ENCODE measurements at places on chromosomes 7 and 10.

DNA sequence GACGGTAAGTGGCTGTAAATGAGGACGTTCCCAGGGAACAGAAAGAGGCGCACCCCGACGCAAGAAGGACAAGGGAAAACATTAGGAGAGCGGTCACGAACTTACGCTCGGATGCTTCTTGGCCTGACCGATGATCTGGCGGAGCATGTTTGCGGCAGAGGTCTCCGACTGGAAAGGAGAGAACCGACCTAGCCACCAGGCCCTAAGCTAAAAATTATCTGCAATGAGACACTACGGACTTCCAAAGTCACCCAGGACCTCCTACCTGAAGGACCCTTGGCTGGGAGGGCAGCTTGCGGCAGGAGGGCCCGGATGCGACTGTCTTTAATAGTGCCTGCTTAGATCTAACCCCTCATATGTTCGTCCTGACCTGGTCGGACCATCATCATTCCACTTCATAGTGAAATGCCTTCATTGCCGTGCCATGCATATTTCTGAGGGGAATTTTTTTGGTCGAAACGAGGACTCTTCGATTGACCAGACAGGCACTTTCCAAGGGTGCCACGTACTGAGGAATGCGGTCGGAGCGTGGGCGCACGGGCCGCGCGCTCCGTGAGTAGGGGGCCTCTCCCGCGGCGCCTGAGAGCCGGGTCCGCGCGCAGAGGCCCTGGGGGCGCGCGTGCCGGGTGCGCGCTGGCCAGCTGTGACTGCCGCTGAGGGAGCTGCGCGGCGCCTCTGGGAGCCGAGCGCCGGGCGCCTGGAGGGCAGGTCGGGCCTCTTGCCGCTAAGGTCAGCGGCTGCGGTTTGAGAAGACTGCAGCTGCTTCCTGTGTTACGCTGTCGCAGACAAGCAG is 33.6 kb upstream of the PHF14 start:
- peaks cover 35% of the 10 kb centered on the region for H3K36me3 ChIP-seq
- peak; percentile 91 for DNase-seq
- no peaks in the 10 kb centered on the region for H3K27me3 ChIP-seq
- H3K4me3 ChIP-seq, result no peak overlapping the region

- H3K4me3 ChIP-seq, result no peak overlapping the region
- no peaks in the 10 kb centered on the region for H3K4me1 ChIP-seq
- H3K27me3 ChIP-seq, result no peaks in the 10 kb centered on the region
These were observed 57.9 kb upstream of the INPP5A start for GRCh38 chr10:132479603-132480221.

DNA sequence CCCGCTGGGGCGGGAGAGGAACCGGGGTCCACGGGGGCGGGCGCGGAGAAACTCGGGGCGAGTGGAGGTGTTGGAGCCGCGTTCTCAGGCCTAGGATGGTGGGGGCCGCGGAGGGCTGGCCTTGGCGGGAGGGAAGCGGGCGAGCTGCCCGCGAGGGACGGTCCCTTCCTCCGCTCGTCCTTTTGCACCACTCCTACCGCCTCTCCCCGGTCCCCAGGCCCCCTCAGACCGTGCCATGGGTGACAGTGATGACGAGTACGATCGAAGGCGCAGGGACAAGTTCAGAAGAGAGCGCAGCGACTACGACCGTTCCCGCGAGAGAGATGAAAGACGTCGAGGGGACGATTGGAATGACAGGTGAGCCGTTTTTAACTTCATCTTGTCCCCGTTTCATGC is 451 bp downstream of the SRRT start:
- H3K4me1 ChIP-seq, result no peaks in the 10 kb centered on the region
- peak overlapping the region; percentile 99 for H3K4me3 ChIP-seq
- peaks cover 89% of the 10 kb centered on the region for H3K36me3 ChIP-seq
- no peak overlapping the region for H3K27ac ChIP-seq
- no peaks in the 10 kb centered on the region for H3K27me3 ChIP-seq

DNA sequence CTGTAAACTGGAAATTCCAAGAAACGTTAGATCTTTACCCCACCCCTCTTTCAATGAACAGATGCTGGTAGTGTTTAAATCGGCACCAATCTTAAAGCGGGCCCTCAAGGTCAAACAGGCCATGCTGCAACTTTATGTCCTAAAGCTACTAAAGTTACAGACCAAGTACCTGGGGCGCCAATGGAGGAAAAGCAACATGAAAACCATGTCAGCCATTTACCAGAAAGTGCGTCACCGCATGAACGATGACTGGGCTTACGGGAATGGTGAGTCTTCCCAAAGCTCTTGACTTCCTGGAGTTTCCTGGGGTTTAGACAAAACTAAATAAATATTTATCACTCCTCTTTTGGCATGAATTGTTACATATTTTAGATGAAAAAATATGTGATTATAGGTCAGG is 19.6 kb upstream of the SMKR1 start:
- no peak overlapping the region for H3K4me3 ChIP-seq
- no peaks in the 10 kb centered on the region for H3K4me1 ChIP-seq
- H3K36me3 ChIP-seq, result peaks cover 22% of the 10 kb centered on the region
- no peaks in the 10 kb centered on the region for H3K27me3 ChIP-seq
- H3K27ac ChIP-seq, result no peak overlapping the region

DNA sequence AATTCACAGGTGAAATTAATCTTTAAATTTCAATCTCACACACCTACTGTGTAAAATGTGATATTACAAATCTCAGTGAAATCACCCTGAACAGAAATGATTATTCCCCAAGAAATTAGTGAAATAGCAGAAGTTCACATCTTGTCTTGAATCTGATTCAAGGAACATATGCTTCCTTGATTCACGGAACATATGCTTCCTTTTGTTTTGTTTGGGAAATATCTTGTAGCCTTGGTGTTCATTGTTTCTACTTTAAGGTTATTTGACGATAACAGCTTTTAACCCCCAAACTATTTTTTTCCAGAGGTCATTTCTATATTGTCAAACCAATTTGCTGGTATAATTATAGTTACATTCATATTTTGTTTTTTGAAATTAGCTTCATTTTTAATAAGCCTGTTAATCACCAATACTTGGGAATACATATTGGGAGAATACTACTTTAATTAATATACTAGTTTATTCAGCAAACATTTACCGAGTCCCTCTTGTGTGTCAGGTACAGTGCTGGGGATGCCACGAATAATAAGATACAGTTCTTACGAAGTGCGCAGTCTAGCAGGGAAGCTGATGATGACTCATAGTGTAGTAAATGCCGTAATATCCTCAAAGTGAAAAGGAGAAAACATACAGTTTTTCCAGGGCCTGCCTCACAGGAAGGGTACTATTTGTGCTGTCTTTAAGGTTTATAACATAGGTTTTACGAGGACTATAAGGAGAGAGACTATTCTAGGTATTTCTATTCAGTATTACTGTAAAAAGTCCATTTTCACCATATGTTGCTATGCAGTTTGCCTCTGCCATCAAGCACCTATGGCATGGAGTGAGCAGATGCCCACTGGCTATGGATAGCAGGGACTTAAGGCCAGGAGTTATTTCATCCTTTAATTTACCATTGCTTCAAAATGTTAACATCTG is 32.5 kb downstream of the PRKAR2B start:
- H3K36me3 ChIP-seq, result no peaks in the 10 kb centered on the region
- H3K4me1 ChIP-seq, result no peaks in the 10 kb centered on the region
- no peaks in the 10 kb centered on the region for H3K27me3 ChIP-seq
- no peak for DNase-seq
- no peak overlapping the region for H3K4me3 ChIP-seq
- H3K27ac ChIP-seq, result no peak overlapping the region

DNA sequence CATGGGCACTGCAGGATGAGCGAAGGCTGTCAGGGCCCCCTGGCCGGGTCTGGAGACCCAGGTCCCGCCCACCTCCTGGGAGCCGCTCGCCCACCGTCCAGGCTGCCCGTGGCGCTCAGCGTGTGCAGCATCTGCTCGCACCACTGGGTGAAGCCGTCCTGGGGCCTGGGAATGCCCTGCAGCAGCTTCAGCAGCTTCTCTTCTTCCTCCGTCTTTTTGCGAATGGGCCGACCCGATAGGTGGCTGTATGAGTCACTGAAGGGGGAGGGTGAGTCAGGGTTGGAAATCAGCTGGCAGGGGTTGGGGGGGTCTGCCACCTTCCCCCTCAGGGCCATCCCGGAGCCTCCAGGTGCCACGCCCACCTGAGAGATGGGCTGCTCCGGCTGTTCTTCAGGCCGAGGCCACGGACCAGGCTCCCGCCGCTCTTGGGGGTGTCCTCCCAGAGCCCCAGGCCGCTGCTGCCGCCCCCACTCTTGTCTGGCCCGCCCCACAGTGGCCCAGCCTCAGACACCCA is 8.7 kb downstream of the GNB2 start:
- no peaks in the 10 kb centered on the region for H3K27me3 ChIP-seq
- peaks cover 25% of the 10 kb centered on the region for H3K36me3 ChIP-seq
- no peaks in the 10 kb centered on the region for H3K4me1 ChIP-seq
- H3K27ac ChIP-seq, result no peak overlapping the region

- no peak overlapping the region for H3K27ac ChIP-seq
- H3K36me3 ChIP-seq, result no peaks in the 10 kb centered on the region
- H3K4me3 ChIP-seq, result no peak overlapping the region
- H3K27me3 ChIP-seq, result no peaks in the 10 kb centered on the region
- H3K4me1 ChIP-seq, result 0 out of 2 replicates have a peak, but pooled peaks cover 5% of the 10 kb centered on the region
These were observed 4.3 kb upstream of the PPIF start for GRCh38 chr10:79342811-79343561.

DNA sequence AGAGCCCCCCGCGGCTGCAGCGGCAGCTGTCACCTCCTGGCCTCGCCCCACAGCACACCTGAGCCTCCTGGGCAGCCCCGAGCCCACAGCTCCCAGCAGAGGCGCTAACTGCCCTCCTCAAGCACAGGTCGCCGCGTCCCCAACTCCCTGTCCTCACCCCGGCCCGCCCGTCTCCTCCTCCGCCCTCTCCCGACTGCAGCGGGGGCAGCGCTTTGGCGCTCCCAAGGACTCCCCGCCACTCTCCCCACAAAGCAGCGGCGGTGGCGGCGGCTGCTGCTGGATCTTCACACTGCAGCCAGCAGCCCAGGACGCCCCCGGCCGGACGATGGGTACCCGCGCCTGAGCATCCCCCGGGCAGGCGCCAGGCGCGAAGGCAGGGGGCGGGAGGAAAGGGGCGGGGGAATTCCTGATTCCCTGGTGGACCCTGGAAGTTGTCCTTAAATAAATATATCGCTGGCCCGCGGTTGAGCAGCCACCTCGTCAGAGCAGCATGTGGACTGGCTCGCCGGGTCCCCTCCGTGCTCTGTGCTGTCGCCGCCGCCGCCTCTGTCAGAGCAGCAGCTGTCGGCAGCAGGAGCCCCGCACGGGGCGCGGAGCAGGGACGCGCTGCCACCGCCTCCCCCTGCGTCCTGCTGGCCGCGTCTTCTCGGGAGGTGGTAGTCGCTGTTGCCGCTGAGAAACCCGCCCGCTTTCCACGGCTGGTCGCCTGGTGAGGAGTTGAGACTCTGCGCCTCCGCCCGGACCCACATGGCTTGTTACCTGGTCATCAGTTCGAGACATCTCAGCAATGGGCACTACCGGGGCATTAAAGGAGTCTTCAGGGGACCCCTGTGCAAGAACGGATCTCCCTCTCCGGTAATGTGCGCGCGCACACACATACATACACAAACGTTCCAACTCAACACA is at the start of gene ZNF804B:
TSS of gene ZNF804B (plus strand) at position 471 of the 906 bp plus-strand sequence. CDS start at position 748, 277 bp downstream.
- peak within 1 kb of the TSS; percentile 84 for H3K4me3 ChIP-seq
- no peak within 1 kb of the TSS for H3K27ac ChIP-seq
- no peaks in the 10 kb centered on the region for H3K4me1 ChIP-seq
- H3K36me3 ChIP-seq, result no peaks in the 10 kb centered on the region

- H3K4me1 ChIP-seq, result peaks cover 2% of the 10 kb centered on the region
- peak within 1 kb of the TSS; percentile 96 for H3K4me3 ChIP-seq
- DNase-seq, result no peak
These were observed at the start of gene NT5C3A for GRCh38 chr7:33062023-33062781. NT5C3A (minus strand) TSS chr7:33062776; CDS start chr7:33062705, 71 bp downstream.

DNA sequence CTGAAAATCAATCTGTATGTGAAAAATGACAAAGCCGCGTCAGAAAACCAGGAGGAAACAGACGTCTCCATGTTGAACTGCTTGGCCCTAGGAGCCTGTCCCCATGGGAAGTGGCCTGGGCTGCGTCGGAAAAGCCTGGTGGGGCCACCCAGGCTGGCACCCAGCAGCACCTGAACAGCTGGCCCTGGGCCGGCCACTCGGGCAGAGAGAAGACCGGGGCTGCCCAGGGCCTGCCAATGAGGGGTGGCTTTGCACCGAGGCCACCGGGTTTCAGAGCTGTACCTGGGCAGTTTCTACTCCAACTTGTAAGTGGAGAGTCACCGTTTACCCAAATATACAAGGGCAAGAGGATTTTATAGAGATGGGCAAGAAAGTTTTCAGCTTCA is 1.1 kb upstream of the FUOM start:
- no peaks in the 10 kb centered on the region for H3K27me3 ChIP-seq
- no peak overlapping the region for H3K27ac ChIP-seq
- no peak for DNase-seq

GRCh38 chr10:110547139-110547761 is 20.2 kb upstream of the SMC3 start:
- no peaks in the 10 kb centered on the region for H3K36me3 ChIP-seq
- H3K27ac ChIP-seq, result no peak overlapping the region
- no peaks in the 10 kb centered on the region for H3K4me1 ChIP-seq
- no peak overlapping the region for H3K4me3 ChIP-seq

- no peak overlapping the region for H3K4me3 ChIP-seq
- H3K27me3 ChIP-seq, result no peaks in the 10 kb centered on the region
- no peak for DNase-seq
- H3K36me3 ChIP-seq, result peaks cover 36% of the 10 kb centered on the region
These were observed 119.8 kb upstream of the LYZL1 start for GRCh38 chr10:29169021-29169420.

- no peaks in the 10 kb centered on the region for H3K4me1 ChIP-seq
- no peak for DNase-seq
- no peak overlapping the region for H3K4me3 ChIP-seq
These were observed 255.6 kb downstream of the GFRA1 start for GRCh38 chr10:116017405-116017804.

GRCh38 chr10:7337431-7338171 is 73.2 kb downstream of the SFMBT2 start:
- H3K4me3 ChIP-seq, result no peak overlapping the region
- H3K4me1 ChIP-seq, result no peaks in the 10 kb centered on the region
- H3K27me3 ChIP-seq, result no peaks in the 10 kb centered on the region
- no peak overlapping the region for H3K27ac ChIP-seq
- H3K36me3 ChIP-seq, result 0 out of 3 replicates have a peak, but pooled peaks cover 1% of the 10 kb centered on the region

DNA sequence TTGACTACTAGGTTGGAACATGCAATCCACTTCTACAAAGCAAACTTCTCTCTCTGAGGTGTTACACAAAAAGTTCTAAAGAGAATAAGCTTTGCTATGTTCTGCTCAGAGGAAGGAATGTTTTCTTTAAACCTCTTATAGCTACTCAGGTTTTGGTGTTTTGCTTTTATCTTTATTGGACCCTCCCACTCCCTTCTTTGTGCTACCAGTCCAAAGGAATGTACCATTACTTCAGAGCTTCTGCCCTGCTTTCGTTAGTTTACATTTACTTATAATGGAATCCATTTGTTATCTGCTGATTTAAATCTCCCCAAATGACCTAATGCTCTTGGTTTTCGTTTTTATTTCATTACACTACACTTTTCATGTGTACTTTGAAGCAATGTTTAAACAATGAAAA is 154.9 kb downstream of the ATE1 start:
- no peaks in the 10 kb centered on the region for H3K27me3 ChIP-seq
- no peak overlapping the region for H3K27ac ChIP-seq
- H3K4me3 ChIP-seq, result no peak overlapping the region
- DNase-seq, result no peak
- H3K36me3 ChIP-seq, result peaks cover 15% of the 10 kb centered on the region

- H3K4me3 ChIP-seq, result no peak overlapping the region
- no peaks in the 10 kb centered on the region for H3K4me1 ChIP-seq
- no peak for DNase-seq
- no peak overlapping the region for H3K27ac ChIP-seq
- H3K36me3 ChIP-seq, result no peaks in the 10 kb centered on the region
These were observed 40.6 kb downstream of the MGAM2 start for GRCh38 chr7:142152076-142152475.

GRCh38 chr7:76211216-76211615 is 9.5 kb downstream of the SRRM3 start:
- no peak overlapping the region for H3K4me3 ChIP-seq
- H3K36me3 ChIP-seq, result no peaks in the 10 kb centered on the region
- no peaks in the 10 kb centered on the region for H3K27me3 ChIP-seq
- no peaks in the 10 kb centered on the region for H3K4me1 ChIP-seq

All from H9 (cell line).